ENCODE measurements at places on chromosomes 5 and 9.

DNA sequence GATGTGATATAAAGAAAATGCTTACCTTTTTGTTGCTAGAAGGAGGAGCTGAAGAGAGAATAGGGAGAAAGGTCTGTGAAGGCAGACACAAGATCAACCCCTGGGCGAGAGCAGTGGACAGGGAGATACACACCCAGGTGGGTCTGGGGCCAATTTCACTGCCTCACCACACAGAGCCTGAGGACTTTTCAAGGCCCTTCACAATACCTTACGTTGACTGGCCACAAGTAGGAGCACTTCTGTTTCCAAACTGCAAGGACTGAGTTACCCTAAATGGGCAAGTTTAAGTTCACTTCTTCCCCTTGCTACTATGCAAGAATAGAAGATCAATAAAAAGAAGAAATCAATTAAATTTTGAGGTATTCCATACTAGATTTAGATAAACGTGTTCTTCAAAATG lies 174.5 kb upstream of the SLC12A2 start:
- peak; percentile 25 for DNase-seq

GRCh38 chr5:68533051-68533450 lies 317.5 kb downstream of the PIK3R1 start:
- no peak for DNase-seq

DNA sequence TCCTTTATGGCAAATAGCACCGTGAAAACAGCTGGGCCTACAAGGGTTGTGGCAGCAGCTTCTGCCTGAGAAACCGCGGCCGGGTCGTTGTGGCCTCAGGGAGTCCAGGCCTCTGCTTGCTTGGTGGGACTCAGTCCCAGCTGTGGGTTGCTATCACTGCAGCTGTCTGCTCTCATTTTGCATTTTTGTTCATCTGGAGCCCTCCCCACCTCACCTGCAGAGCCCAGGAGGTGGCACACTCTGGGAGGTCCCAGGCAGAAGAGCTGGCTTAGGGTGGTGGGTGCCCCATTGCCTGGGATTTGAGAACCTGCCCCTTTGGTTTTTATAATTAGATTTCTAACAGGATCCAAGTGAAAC lies 138.4 kb downstream of the GADD45G start:
- DNase-seq: no peak

GRCh38 chr5:134003064-134003816 lies 1.5 kb downstream of the VDAC1 start:
- no peak for DNase-seq

DNA sequence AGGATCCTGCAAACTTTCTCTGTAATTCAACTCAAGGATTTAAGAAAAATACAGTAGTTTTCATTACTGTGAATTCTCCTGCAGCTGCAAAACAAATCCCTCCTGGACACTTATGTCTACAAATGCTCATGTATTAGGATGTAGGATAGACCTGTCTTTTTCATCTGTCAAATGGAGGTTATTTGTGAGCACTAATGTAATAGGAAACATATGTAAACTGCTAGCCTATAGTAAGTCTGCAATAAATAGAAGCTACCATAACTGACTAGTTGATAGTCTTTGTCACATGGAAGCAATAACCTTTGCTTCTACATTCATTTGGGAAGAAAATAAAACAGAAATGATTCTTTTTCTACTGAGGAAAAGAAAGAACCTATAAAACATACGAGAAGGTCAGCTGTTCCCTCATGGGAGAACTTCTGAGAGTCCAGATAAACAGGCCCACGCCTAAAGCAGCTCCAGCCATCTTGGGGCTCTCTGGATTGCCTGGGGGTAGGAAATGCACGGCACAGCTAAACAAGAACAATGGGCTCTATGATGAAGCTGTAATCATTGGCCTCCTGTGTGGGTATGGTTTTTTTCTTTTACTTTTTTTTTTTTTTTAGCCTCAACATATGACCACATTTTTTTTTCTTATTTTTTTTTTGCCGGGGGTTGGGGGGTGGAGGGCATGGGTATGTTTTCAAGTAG lies 6.2 kb downstream of the KCNV2 start:
- peak; percentile 96 for DNase-seq

- DNase-seq: peak; percentile 34
Measured at GRCh38 chr5:77952636-77953212, 176.6 kb upstream of the TBCA start.

GRCh38 chr9:17881371-17881770 lies 302.5 kb downstream of the SH3GL2 start:
- DNase-seq: no peak

- DNase-seq: no peak
Measured at GRCh38 chr9:95218773-95219172, 98.7 kb downstream of the FANCC start.

GRCh38 chr5:41161271-41161670 lies 52.1 kb downstream of the C6 start:
- no peak for DNase-seq

GRCh38 chr5:78286290-78286689 lies 8.2 kb downstream of the AP3B1 start:
- no peak for DNase-seq

GRCh38 chr5:174115226-174115625 lies 69.7 kb downstream of the NSG2 start:
- DNase-seq: no peak

DNA sequence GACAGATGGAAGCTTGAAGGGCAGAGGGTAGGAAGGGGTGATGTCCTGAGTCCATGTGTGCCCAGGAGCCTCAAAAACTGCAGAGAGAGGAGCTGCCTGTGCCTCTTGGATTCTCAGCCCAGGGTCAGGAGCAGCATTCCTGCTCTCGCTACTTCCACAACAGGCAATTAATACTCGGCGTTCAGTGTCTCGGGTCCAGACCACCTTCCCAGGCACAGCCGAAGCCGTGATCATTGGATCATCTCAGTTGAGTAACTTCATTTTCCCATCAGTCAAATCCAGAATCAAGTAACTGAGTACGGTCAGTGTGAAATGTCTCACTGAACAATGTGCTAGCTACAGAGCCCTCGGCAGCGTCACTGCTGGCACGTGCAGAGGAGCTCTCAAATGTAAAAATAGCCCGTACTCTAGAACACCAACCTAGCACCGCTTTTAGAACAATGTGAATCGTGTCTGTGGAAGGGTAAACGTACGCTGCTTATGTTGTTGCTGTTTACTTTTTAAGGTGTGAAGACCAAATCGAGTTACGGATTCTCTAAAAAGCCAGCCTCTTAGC lies 63.5 kb upstream of the IRX4 start:
- no peak for DNase-seq

DNA sequence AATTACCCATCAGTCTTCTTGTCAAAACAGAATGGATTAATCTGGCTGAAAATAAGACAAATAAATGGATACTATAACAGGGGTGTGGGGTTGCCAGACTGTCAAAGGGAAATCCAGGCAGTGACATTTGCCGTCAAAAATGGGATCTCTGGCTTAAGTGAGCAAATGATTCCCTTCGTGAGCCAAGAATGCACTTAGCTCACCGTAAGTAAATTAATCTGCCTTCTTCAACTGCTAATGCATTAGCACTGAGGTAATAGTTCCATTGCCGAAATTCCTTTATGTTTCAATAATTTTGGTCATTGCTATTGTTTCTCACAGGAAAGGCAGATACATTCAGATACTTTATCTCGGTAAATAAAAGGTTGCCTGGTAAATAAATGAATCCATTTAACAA lies 377.8 kb downstream of the KIAA0825 start:
- peak; percentile 49 for DNase-seq

GRCh38 chr5:134091626-134092121 lies 22.8 kb upstream of the TCF7 start:
- DNase-seq: no peak

DNA sequence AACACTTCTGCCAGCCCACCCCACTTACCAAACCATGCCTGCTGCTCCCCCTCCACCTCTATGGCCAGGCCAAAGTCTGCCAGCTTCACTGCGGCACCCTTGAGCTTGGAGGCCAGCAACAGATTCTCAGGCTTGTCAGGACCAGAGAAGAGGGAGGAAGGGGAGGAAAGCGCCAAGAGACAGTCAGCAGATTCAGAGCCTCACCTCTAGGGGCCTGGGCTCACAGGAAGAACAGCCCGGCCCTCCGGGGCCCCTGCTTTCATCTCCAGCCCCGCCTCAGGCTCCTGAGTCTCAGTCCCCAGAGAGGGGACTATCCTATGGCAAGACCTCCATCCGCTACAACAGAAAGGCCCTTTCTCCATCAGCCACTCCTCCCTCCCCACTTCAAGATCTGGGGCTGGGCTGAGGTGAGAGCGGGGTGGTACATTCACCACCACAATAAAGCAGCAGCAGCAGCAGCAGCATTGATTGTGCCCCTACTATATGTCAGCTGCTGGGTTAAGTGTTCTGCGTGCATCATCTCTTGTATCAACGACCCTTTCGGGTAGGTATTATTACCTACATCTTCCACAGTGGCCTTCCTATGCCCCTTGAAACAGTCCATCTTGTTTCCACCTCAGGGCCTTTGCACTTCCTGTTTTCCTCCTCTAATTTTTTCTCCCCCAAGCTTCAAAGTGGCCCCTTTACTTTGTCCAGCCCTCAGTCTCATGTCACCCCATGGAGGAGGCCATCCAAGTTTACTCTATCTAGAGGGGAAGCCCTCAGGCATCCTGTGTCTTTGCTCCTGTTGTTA lies 36.0 kb downstream of the CAMK2A start:
- DNase-seq: no peak

GRCh38 chr5:135825373-135826220 lies 8.9 kb upstream of the SLC25A48 start:
- DNase-seq: no peak

DNA sequence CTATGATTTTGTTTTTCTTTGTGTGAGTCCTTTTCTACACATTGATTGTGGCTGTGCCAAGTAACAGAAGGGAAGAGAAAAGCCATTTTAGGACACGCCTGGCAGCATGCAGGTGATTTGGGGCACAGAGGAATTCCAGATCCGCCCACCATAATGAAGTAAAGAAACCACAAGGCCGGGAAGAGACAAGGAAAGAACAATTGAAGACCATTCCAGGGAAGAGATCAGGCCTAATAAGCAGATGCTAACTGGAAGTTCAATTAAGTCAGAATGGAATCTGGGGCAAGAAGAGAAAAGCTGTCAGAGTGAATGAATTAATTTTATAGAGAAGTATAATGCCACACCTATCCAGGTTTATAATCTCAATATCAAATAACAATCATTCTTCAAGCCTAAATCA lies 110.2 kb upstream of the ISL1 start:
- no peak for DNase-seq

DNA sequence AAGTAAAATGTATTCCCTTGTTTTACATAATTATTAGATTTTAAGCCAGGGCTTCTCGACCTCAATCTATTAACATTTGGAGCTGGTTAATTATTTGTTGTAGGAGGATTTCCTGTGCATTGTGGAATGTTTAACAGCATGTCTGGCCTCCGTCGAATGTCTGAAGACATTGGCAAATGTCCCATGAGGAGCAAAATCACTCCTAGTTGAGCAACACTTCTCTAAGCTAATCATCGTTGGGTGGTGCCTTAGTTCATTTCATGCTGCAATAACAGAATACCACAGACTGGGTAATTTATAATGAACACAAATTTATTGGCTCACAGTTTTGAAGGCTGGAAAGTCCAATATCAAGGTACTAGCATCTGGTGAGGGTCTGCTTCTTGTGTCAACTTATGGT lies 13.4 kb upstream of the VPS13A start:
- DNase-seq: no peak

GRCh38 chr5:36877667-36878391 lies 1.3 kb downstream of the NIPBL start:
- peak; percentile 53 for DNase-seq

DNA sequence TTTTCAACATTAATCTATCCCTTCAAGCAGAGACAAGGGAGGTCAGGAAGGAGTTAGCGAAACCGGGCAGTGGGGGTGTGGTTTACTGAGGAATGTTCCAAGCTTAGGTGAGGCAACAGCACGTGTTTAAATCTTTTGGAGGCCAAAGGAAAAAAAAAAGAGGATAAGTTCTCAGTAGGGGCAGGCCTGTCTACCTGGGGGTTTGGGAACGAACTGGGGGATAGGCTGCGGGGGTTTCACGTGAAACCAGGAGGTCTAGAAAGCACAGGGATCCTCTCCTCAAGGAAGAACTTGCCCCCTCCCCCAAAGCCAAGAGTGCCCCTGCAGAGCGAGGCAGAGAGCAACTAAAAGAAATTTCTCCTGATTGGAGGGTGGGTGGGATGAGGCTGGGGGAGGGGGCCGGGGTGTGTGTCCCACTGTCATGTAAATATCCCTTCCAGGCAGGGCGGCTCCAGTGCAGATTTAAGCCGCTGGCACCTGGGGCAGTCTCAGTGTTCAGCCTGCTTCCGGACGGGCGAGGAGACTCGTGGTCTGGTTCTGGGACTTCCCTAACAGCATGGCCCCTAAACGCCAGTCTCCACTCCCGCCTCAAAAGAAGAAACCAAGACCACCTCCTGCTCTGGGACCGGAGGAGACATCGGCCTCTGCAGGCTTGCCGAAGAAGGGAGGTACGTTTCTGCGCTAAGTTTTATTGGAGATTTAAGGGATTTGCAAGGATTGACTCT lies 5.5 kb upstream of the SET start:
- DNase-seq: peak; percentile 62

DNA sequence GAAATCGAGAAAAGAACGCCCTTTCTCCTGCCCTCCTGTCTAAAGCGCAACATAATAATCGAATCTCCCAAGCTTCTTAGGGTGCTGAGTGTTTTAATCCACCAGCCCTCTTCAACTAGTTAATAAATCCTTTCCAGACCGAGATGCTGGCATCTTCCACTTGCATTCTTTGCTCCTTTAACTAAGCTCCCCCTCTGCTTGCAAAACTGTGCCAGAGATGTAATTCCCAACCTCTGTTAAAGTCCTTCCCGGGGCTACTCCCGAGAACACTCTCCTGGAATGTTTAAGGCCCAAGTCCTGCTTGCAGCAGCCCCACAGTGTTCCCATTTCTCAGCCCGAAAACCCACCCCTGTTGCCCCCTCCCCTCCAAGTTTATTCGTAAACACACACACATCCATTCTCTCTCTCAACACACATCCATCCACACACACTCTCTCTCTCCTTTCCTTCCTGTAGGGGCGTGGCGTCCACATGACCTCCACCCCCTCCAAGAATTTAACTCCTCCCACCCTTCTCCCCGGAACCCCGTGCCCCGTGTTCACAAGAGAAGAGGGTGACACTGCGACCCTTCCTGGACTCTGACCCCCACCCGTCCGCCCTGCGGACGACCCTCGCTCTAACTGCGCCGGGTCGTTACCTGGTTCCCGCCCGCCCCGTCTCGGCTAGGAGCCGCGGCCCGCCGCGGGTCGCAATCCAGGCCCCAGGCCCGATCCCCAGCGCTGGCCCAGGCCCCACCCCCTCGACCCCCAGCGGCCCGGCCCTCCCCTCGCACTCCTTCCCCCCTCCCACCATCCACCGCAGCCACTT lies 7.0 kb upstream of the MGAT1 start:
- DNase-seq: peak; percentile 97
